ENCODE measurements at places on chromosomes 3 and 15.
A peak's percentile ranks its signal among the peaks of the same experiment; 100 is the strongest.

DNA sequence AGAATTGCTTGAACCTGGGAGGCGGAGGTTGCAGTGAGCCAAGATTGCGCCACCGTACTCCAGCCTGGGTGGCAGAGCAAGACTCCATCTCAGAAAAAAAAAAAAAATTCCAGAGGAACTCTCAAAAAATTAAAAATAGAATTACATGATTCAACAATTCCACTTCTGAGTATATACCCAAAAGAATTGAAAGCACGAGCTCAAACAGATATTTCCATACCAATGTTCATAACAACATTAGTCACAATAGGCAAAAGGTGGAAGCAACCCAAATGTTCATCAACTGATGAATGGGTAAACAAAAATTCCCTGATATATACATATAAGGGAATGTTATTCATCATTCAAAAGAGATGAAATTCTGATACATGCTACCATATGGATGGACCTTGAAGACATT is 16.9 kb upstream of the MORF4L1 start:
- no peak for DNase-seq

GRCh38 chr3:157263027-157263426 is 103.1 kb upstream of the CCNL1 start:
- DNase-seq = no peak

- DNase-seq = no peak
Measured at GRCh38 chr3:8737823-8738222, 4.2 kb downstream of the CAV3 start.

- no peak for DNase-seq
Measured at GRCh38 chr3:43248185-43248583, 38.2 kb upstream of the SNRK start.

GRCh38 chr3:131988209-131988608 is 46.6 kb downstream of the CPNE4 start:
- no peak for DNase-seq

- peak; percentile 77 for DNase-seq
Measured at GRCh38 chr15:40859206-40859851, 14.7 kb downstream of the RHOV start.

DNA sequence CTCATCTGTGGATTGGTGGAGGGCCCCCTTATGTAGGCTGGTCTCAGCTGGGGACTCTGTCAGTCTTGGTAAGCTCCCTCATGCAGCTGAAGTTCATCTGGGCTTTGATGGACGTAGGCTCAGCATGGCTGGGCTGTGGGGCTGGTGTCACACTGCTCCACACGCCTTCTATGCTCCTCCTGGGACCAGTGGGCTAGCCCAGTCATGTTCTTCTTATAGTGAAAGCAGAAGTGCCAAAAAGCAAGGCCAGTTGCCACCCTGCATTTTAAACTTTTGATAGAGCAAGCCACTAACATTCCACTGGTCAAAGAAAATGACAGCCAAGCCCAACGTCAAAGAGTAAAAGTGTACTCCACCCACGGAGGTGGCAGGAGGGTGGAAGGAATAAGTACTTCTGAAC is 165.5 kb downstream of the MEX3B start:
- no peak for DNase-seq

DNA sequence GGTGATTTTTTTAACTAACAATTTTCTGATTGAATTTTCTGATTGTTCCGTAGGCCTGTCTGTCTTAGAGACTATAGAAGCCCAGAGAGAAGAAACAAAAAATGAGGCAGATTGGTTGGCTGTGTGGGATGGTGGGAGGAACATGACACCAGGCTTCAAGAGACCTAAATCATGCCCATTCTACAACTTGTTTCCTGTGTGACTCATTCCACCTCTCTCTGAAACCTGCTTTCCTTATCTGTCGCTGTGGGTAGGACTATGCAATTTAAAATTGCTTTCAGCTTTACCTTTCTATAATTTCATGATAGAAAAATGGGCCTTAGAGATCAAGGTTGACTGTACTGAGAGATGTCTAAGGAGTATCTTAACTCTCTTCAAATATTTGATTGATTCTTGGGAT is 44.5 kb downstream of the OXNAD1 start:
- no peak for DNase-seq

GRCh38 chr15:73924171-73924921 is 1.9 kb upstream of the LOXL1 start:
- DNase-seq = no peak

DNA sequence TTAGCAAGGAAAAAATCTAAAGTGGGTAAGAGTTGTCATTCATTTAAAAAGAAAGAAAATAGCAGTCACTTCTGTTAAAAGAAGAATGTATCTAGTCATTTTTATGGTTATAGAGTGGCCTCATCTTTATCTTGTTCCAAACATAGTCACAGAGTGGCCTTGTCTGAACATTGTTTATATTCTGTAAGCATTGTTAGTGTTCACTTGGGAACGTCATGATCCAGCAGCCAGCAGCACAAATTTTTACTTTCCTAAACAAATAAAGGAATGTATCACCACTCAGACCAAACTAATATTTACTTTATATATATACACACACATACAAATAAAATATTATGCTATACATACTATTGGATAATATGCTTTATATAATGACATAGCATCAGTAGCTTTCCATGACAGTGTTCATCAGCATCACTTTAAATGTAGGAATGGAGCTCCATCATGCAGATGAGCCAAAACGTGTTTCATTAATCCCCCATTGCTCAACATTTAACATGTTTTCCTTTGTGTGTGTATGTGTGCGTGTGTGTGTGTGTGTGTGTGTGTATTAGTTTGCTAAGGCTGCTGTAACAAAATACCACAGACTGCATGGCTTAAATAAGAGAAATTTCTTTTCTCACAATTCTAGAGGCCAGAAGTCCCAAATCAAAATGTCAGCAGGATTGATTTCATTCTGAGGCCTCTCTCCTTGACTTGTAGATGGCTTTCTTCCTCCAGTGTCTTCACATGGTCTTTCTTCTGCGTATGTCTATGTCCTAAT is 39.6 kb upstream of the GYG1 start:
- DNase-seq = no peak

DNA sequence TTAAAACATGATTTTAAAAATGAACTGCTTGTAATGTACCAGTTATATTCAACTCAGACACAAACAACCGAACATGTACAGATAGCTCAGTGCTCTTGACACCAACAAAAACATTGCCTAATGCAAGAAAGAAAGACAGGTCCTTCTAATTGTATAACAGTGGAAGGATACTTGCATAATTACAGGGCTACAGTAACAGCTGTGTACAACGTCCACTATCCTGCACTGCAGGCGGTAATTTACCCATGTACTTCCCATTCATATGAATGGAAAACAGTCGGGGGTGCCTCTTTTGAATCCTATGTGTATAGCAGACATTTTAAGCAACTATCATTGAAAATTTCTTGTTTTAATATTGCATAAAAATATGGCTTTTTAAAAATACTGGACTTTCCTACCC is 41.1 kb upstream of the PLSCR5 start:
- DNase-seq = no peak

GRCh38 chr15:64305261-64305660 is 50.7 kb downstream of the CSNK1G1 start:
- DNase-seq = no peak

- DNase-seq = no peak
Measured at GRCh38 chr15:86063356-86064095, 16.1 kb upstream of the AGBL1 start.

GRCh38 chr15:35252351-35252865 is 167.3 kb upstream of the NANOGP8 start:
- DNase-seq = no peak

DNA sequence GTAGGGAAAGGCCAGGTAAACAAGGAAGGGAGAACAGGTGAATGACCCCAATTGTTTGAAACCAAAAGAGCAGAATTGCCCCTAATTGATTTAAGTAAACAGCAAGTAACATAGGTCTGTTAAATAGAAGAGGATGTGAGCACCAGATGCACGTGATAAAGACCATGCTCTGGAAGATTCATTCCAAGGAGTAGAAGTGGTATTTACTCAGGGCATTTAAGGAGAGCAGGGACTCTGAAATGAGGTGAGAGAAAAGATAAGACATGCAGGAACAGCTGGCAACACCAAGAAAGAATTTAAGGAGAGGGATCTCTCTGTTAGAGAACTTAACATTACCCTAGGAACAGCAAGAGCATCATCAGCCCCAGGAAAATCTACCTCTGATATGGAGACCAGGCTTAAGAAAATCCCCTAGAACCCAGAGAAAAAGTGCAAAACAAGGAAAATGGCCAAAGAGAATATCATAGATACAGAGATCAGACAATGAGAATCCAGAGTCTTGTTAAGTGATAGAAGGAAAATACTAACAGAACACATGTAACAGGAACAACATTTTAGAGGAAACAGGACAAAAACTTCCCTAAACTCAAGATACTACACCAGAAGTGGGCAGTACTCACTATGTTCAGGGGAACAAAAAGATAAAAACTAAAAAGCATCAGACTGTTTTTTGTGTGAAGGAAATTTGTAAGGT is 6.4 kb downstream of the NUDT16 start:
- no peak for DNase-seq

- no peak for DNase-seq
Measured at GRCh38 chr3:191901741-191902140, 440.8 kb downstream of the PYDC2 start.

DNA sequence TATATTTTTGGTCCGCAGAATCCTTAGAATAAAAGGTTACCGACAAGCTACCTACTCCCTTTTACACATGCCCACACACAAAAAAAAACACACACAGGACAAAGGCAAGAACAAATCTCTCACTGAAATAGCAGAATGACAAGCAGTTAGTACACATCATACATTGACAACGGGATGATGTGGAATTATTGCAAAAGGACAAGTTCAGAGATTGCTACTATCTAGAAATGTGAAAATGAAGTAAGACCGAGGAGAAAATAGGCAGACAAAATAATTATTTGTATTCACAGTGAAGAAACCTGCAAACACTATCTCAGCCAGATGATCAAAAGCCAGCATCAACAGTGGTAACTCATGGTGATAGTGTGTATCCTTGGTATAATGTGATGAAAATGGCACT is 112.2 kb upstream of the C3orf80 start:
- DNase-seq = no peak

GRCh38 chr3:150680562-150680961 is 23.2 kb downstream of the ERICH6 start:
- no peak for DNase-seq

- no peak for DNase-seq
Measured at GRCh38 chr3:170813266-170813665, 56.7 kb downstream of the RPL22L1 start.

- DNase-seq = peak; percentile 71
Measured at GRCh38 chr15:48644467-48644826, 1.1 kb downstream of the FBN1 start.

- DNase-seq = no peak
Measured at GRCh38 chr15:52349052-52349700, 53.6 kb upstream of the MYO5C start.

- DNase-seq = no peak
Measured at GRCh38 chr3:61639991-61640390, 78.6 kb downstream of the PTPRG start.

DNA sequence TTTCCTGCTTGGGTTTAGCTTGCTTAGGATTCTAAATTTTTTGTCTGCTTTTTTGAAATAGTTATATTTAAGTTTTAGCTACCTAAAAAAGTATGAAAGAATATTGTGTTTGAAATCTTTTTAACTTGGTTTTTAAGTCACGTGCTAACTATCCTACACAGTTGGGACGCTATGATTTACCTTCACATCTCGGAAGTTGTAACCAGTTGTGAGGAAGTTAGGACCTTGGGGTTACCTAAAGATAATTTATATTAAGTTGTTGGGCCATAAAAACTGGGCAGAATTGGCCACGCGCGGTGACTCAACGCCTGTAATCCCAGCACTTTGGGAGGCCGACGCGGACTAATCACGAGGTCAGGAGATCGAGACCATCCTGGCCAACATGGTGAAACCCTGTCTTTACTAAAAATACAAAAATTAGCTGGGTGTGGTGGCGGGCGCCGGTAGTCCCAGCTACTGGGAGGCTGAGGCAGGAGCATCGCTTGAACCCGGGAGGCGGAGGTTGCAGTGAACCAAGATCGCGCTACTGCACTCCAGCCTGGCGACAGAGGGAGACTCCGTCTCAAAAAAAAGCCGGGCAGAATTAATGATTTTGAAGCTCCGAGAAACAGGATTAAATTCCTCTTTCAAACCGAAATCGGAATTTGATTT is 1.0 kb downstream of the ZFAND6 start:
- no peak for DNase-seq

- DNase-seq = no peak
Measured at GRCh38 chr3:152352554-152352953, 83.8 kb downstream of the MBNL1 start.

- DNase-seq = no peak
Measured at GRCh38 chr15:60426870-60427508, 29.2 kb upstream of the ANXA2 start.

- DNase-seq = peak; percentile 26
Measured at GRCh38 chr15:31260646-31261265, 65.9 kb upstream of the KLF13 start.

- no peak for DNase-seq
Measured at GRCh38 chr3:183515968-183516851, 39.3 kb downstream of the KLHL6 start.

DNA sequence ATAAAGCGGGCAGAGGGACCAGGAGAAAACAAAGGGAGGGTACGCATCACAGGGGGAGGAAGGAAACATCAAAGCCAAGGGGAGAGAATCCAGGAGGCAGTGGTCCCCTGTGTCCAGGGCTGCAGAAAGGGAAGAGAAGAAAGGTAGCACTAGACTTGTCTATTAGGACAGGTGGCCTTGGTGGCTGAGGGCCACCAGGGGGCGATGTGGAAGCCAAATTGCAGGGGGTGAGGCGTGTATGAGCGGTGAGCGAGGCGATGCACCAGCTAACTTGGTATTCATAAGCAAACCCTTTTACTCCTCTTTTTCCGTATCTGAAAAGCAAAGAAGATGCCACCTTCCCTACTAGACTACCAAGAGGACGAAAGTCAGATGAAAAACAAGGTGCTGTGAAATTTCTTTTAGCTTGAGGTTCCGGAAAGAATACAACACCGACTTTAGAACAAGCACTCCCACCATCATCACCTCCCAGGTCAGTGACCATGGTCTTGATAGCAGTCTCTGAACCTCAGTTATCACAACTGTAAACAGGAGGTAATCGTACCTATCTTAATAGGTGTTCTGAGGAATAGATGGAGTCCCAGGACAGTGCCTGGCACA is 654.4 kb upstream of the ADAMTS9 start:
- no peak for DNase-seq

DNA sequence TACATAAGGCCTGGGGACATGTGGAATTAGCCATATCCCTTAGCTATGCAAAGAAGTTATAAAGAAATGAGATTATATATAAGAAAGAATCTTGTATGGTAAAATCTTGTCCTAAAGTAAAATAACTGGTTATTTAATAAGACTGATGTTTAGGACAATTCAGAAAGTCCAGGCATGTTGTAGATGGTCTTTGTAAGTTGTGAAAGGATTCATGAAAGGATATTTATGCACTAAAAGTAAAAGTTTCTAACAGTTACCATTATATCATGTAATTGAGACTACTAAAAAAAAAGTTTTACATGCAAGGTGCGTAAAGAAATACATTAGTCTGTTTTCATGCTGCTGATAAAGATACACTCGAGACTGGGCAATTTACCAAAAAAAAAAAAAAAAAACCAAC is 146.3 kb downstream of the FMN1 start:
- no peak for DNase-seq
